ENCODE measurements at places on chromosomes 2 and 18.

DNA sequence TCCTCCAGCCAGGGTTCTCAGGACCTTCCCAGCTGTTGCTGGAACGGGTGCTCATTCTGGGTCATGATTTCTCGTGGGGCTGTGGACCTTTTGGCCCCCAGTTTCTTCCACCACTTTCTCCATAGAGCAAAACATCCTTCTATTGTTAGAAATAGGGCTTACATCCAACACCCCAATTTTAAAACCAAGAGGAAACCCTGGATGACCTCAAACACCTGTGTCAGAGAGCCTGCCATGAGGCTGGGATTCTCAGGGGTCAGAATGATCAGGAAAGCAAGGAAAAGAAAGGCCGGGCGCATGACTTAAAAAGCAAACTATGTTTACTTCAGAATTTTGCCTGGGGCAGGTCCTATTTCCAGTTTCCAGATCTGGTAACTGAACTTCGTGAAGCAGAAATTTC lies 307.9 kb upstream of the MEIS1 start:
- no peak for DNase-seq

- DNase-seq: peak; percentile 10
Measured at GRCh38 chr18:250685-251084, 17.2 kb downstream of the THOC1 start.

GRCh38 chr2:9946818-9947217 lies 4.7 kb upstream of the GRHL1 start:
- DNase-seq: no peak

DNA sequence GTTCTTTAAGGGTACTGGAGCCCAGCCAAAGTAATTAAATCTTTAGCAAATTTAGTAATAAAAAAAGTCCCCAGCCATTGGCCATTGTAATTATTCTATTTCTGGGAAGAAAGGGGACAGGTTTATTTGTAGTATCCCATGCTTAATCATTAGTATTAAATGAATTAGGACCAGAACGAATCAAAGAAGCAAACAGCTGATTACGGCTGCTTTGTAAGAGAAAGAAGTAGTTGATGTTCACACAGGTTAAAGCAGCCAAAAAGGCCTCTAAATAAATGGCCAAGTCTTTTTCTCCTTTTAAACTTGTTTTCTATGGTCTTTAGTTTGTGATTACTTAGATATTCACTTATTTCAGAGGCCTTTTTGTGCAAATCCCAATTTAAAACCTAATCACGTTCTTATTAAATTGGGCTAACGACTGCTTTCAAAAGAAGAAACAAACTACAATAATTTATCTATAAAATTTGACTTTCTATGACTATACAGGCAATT lies 48.6 kb upstream of the DNAH7 start:
- no peak for DNase-seq

DNA sequence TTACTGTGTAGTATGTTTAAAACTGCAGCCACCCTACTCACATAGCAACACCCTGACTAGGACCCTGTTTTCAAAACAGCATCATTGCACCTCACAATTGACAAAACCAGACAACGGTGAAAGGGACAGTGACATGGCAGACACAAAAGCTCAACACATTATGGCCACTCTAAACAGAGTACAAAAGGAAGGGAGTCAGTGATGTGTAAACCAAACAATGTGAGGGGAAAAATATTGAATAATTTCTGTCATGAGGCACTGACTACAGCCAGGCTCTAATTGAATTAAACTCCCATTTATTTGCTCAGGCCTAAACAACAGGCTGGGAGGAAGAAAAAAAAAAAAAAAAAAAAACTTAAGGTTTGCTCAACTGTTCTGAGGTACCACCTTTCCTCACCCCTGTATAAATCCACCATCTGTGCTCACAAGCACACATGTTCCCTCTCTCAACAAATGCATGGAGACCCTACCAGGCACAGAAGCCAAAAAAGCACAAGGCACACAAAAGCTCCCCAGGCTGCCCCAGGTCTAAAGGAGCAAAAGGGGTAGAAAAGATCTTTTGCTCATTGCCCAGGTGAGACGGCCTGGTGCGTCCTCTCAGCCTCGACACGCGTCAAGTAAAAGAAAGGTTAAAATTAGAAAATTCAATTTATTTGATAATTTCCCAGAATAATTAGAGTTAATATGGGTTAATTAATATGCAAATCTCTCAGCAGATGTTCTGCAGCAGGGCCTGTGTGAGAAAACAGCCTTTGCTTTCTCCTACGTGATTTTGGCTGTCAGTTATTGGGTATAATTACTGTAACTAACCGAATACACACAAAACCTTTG lies 80.9 kb downstream of the ZEB2 start:
- no peak for DNase-seq

- no peak for DNase-seq
Measured at GRCh38 chr2:68274022-68274421, 21.7 kb upstream of the PPP3R1 start.

DNA sequence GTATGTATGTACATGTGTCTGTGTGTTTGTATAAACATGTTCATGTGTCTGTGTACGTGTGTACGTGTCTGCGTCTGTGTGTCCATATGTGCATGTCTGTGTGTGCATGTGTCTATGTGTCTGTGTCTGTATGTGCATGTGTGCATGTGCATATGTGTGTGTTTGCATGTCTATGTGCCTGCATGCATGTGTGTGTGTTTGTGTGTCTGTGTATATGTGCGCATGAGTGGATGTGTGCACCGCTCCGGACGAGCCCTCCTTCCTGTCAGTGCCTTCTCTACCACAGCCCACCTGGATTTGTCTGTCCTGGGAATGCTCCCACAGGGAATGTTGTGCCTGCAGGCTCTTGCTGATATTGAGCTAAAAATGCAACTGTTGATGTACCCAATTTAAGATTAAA lies 113.3 kb upstream of the EPC2 start:
- no peak for DNase-seq

- no peak for DNase-seq
Measured at GRCh38 chr2:193505620-193506019, 1310.9 kb upstream of the TMEFF2 start.

- peak; percentile 78 for DNase-seq
Measured at GRCh38 chr2:206955253-206955652, 15.9 kb downstream of the CPO start.

DNA sequence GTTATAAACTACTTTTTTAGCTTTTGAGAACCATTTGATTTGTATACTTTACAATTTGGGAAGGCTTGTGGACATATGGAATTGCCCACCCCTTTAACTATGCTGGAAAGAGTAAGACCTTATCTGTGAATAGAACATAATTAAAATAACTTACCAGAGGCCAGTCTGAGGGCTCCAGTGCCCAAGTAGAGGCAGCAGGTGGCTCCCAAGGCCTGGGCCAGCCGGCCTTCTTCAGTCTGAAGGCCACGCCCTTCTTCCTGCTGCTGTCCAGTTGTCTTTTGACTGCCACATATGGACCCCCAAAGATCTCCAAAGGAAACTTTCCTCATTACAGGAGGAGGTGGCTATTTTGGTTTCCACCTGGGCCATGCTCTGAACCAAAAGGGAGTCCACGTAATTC lies 12.0 kb upstream of the IL18RAP start:
- DNase-seq: no peak

GRCh38 chr18:36798738-36799473 lies 29.9 kb downstream of the TPGS2 start:
- peak; percentile 18 for DNase-seq

DNA sequence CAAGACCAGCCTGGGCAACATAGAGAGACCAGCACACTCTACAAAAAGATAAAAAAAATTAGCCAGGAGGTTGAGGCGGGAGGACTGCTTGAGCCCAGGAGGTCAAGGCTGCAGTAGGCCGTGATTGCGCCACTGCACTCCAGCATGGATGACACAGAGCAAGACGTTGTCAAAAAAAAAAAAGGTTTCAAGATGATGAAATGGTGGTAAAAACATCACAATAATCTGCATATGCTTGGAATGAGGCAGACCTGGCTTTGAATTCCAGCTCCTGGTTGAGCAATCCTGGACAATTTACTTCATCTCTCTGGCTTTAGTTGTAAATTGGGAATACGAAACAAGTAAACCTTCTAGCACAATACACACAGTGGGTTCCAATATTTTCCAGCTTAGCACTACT lies 24.1 kb downstream of the USP40 start:
- DNase-seq: peak; percentile 98

DNA sequence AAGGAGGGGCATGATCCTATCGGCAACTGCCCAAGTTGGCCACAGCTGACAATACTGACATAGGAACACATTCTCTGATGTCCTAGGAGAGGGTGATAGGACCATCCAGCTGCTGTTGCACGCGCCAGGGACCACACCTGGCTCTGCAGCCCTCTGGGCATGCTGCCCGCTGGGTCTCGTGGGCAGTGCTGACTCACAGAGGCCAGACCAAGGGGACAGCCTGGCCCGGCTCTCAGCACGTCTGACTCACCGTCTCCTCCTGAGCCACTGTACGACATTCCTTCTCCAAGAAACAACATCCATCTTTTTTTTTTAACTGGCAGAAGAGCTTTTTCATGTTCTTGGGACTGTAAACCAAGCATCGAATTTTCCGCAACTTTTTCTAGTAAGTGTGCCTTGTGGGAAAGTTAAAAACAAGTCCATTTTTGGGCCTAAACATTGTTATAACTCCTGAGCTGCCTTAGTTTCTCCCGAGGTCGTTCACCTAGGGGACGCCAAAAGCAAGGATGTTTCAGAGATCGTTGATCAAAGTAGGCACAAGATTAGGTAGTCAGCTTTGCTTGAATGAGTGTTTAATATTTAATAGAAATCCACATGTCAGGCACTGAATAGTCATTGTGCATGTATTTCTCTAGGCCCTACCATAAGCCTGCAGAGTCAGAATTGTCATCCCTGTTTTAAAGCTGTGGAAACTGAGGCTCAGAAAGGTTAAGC lies 100.3 kb downstream of the TTC32 start:
- peak; percentile 96 for DNase-seq

- no peak for DNase-seq
Measured at GRCh38 chr2:108382196-108382595, 4.4 kb downstream of the SULT1C4 start.

DNA sequence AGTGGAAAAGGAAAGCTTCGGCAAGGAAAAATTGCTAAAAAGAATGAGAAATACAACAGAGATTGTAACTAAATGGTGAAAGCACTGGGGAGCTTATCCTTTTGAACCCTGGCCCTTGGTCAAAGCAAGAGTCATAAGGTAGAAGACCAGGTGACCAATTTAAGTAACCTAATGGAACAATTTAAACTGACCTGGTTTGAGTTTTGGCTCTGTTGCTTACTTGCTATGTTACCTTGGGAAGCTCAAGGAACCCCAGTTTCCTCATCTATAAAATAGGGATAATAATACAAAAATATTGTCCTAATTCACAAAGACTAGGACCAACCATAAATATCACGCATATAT lies 48.6 kb downstream of the NHEJ1 start:
- DNase-seq: no peak

DNA sequence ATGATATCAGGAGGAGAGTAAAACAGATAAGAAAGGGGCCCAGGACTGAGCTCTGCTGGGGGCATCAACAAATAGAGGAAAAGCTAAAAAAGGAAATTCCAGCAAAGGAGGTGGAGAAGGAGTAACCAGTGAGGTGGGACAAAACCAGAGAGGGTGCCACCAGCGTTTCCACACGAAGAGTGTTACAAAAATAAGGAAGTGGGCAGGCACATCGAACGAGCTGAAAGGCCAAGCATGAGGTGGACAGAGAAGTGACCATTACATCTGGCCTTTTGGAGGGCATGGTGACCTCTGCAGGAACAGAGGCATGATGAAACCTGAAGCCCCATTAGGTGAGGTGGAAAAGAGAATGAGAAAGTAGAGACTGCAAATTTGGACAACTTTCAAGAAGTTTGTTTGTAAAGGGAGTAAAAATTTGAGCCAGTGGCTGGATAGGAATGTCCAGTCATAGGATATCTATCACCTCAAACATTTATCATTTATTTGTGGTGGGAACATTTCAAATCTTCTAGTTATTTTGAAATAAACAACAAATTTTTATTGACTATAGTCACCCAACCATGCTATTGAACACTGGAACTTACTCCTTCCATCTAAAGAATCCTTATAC lies 18.4 kb upstream of the VIT start:
- DNase-seq: peak; percentile 51

DNA sequence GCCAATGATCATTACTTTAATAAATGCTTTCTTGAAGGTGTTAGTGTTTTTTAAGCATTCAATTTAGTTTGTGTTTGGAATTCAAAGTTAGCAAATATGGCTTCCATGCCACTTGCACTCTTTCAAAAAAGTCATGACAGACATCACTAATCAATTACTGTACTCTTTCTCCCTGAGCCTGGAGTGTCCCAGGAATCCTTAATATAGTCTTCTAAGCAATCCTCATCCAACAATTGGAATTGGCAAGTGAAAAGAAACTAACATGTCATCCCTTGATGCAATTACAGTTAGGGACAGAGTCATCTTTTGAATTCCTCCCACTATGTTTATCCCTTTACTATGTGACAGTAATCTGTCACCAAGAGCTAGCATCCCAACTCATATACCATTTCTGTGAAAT lies 29.7 kb upstream of the GPR55 start:
- no peak for DNase-seq

GRCh38 chr18:9715978-9716774 lies 8.1 kb downstream of the RAB31 start:
- no peak for DNase-seq

DNA sequence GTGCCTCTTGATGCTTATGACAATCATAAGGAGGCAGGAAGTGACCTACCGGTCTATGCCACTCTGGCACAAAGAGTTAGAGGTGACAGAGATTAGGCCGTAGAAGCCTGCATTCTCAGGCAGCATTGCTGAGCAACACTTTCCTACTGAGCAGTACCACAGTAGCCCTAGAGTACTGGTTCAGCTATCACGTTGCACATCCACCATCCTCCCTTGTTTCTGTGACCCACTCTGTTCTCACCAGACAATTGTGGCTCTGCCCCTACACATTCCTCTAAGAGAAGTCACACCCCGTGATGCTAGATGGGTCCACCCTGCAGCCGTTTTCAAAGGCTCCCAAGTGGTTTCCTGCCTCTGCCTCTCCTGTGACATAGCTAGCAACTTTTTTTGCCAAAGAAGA lies 22.6 kb upstream of the SUCLG1 start:
- peak; percentile 55 for DNase-seq

- DNase-seq: peak; percentile 55
Measured at GRCh38 chr2:119647440-119648169, 31.4 kb upstream of the TMEM177 start.

- no peak for DNase-seq
Measured at GRCh38 chr2:201559067-201559710, 84.1 kb downstream of the TMEM237 start.

DNA sequence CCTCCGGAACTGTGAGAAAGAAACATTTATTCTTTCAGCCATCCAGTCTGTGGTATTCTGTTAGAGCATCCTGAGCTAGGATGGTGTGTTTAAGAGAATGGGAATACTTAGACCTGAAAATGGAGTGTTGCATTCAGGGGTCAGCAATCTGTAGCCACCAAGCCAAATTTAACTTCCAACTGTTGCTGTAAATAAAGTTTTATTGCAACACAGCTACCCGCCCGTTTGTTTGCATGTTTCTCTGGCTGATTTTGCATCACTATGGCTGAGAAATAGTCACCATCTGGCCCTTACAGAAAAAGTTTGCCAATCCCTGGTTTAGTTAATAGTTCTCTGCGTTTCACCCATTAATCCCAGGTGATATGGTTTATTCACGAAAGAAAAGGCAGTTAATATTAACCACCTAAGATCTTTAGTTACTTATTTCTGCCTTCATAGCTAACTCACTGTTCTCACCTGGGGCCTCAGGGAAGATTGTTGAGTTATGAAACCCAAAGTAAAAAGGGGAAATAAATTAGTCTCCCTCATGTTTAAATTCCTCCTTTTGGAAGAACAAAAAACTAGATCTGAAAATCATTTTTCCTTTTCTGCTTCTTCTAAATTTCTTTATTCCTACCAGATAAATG lies 9.5 kb upstream of the CYS1 start:
- no peak for DNase-seq

- no peak for DNase-seq
Measured at GRCh38 chr2:105881286-105882136, 136.8 kb downstream of the NCK2 start.

- no peak for DNase-seq
Measured at GRCh38 chr2:11157296-11157695, 2.0 kb downstream of the SLC66A3 start.
